GM23338 (cell line): ENCODE measurements at places on chromosomes 16 and 17.
A peak's percentile ranks its signal among the peaks of the same experiment; 100 is the strongest.

DNA sequence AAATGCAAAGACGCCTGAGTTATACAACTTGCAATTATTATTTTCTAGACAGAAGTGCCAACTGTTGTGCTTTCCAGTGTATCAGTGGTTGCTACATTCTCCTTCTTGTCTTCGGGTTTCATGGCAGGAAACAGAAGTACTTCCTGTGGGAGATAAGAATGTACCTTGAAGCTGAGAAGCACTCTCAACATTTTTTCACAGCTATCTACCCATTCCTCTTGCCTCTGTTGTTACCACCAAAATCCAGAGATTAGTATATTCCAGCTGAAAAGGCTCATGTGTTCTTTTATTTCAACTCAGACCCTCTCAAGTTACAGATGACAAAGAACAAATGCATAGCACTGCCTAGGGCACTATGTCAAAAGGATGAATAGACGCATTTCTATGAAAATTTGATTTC lies 4.8 kb upstream of the ADAT1 start:
- H3K36me3 ChIP-seq: peaks cover 70% of the 10 kb centered on the region
- no peaks in the 10 kb centered on the region for H3K4me1 ChIP-seq
- no peak for DNase-seq
- H3K4me3 ChIP-seq: no peak overlapping the region
- no peaks in the 10 kb centered on the region for H3K27me3 ChIP-seq

DNA sequence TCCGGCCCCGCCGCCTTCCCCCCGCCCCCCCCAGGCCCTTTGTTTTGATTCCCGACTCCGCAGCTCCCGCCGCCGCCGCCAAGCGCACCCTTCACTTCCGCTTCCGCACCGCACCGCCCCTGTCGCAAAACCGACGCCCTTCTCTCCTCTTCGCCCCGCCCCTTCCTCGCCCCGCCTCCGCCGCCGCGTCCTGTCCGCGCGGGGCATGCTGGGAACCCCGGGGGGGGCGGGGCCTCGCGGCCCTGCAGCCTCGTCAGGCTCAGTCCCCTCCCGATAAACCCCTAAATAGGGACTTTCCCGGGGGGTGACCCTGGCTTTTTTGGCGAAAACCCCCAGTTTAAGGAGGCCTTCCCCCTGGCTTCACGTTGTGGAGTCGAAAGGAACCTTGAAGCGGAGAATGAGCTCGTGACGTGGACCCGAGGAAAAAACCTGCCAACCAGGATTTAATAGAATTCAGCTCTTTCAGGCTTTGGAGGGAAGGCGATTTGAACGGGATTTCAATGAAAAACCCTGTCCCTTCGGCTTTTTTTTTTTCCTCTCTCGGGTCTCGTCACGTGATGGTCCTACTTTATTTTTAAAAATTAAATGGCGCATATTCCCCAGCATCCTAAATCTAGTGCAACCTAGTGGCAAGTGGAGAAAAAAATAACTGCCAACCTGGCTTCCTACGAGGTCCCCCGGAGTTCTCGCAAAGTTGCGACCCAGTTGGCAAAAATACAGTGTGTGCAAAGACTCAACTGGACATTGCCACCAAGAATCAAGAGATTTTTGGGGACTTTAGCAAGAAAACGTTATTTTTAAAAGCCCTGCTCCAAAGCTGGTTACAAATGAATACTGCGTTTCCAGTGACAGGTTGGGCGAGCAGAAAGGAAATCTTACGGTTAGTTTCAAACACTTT lies at the start of gene MARF1:
TSS of gene MARF1 (minus strand) at position 107 of the 898 bp plus-strand sequence. CDS start 3,921 bp downstream, outside the sequence.
- peaks cover 10% of the 10 kb centered on the region for H3K36me3 ChIP-seq
- peak within 1 kb of the TSS; percentile 91 for H3K27ac ChIP-seq
- peaks cover 7% of the 10 kb centered on the region; the same call in 1 of the 2 replicates for H3K4me1 ChIP-seq
- DNase-seq: peak; percentile 99
- H3K27me3 ChIP-seq: no peaks in the 10 kb centered on the region

DNA sequence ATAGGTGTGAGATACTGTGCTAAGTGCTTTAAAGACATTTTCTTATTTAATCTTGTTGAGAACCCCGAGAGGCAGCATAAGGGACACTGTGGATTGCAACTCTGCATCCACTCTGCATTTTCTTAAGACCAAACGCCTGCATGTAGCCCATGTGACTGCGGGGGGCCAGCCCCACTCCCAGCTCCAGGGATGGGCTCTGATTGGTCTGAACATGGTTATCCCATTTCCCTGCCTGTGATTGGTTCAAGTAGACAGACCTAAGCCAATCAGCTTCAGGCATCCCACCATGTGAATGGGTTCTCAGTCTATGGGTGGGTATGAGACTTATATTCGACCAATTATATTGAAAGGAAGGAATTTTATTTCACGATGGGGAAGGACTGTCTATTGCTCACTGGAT lies 33.2 kb upstream of the USP7 start:
- peaks cover 4% of the 10 kb centered on the region for H3K4me1 ChIP-seq
- H3K27me3 ChIP-seq: no peaks in the 10 kb centered on the region
- no peak overlapping the region for H3K4me3 ChIP-seq
- H3K27ac ChIP-seq: no peak overlapping the region
- H3K36me3 ChIP-seq: no peaks in the 10 kb centered on the region
- DNase-seq: peak; percentile 54

- H3K4me1 ChIP-seq: no peaks in the 10 kb centered on the region
- DNase-seq: no peak
- H3K4me3 ChIP-seq: no peak overlapping the region
- H3K36me3 ChIP-seq: no peaks in the 10 kb centered on the region
- H3K27me3 ChIP-seq: no peaks in the 10 kb centered on the region
- no peak overlapping the region for H3K27ac ChIP-seq
Measured at GRCh38 chr17:45761957-45762565, 22.1 kb upstream of the CRHR1 start.

- no peak overlapping the region for H3K27ac ChIP-seq
- DNase-seq: peak; percentile 85
- H3K36me3 ChIP-seq: no peaks in the 10 kb centered on the region
- H3K4me3 ChIP-seq: peak overlapping the region; percentile 51; the same call in 1 of the 2 replicates
- peaks cover 46% of the 10 kb centered on the region for H3K4me1 ChIP-seq
Measured at GRCh38 chr17:39663688-39664580, 1.2 kb upstream of the TCAP start.

- no peak for DNase-seq
- no peak overlapping the region for H3K27ac ChIP-seq
- H3K27me3 ChIP-seq: no peaks in the 10 kb centered on the region
- H3K36me3 ChIP-seq: no peaks in the 10 kb centered on the region
- H3K4me1 ChIP-seq: peaks cover 3% of the 10 kb centered on the region
Measured at GRCh38 chr16:65312795-65313194, 190.9 kb upstream of the CDH11 start.

- peak overlapping the region; percentile 98 for H3K27ac ChIP-seq
- no peaks in the 10 kb centered on the region for H3K36me3 ChIP-seq
- no peak for DNase-seq
- H3K4me1 ChIP-seq: peaks cover 23% of the 10 kb centered on the region
Measured at GRCh38 chr17:75394332-75394918, 11.1 kb downstream of the GRB2 start.

DNA sequence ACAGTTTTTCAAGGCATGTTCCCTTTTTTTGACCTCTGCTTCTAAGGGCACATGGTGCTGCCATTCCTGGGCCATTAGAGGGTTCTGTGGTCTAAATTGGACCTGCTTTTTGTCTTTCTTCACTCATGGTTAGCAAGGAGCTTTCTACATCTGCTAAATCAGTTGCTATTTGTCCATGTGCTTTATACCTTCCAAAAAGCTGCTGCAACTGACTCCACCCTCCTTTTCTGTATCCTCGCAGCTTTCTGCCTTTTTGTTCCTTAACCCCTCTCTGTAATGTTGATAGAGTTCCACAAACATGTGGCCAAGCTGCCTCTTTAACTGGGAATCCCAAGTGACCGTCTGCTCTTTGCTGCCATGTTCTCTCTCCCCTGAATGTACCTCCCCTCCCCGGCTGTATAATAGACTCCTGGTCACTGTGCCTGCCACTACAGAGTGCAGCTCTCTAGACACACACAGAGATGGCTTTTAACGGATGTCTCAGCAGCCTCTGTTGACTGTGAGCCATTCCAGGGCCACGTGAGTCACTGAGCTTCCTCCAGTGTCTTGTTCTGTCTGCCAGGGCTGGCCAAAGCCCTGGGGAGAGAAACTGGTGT lies 57.4 kb upstream of the TEKT3 start:
- no peak for DNase-seq
- no peak overlapping the region for H3K4me3 ChIP-seq
- no peak overlapping the region for H3K27ac ChIP-seq
- H3K27me3 ChIP-seq: no peaks in the 10 kb centered on the region

DNA sequence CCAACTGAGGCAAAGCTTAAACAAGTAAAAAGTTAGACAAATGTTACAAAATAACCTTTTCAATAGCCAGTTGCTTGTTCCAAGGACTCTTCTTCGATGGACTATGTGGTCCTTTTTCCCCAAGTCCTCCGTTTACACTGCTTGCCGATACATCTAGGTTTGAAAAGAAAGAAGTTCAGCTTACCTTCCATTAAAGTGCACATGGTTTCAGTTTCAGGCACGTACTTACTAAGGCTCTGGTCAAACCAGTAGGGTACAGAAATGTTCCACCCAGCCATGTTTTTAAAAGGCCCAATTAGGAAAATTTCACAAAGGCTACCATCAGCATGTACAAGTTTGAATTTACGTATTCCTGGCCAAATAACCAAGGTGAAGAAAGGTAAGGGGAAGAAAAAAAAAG lies 2.1 kb downstream of the SRSF2 start:
- peak overlapping the region; percentile 97 for H3K4me3 ChIP-seq
- no peaks in the 10 kb centered on the region for H3K27me3 ChIP-seq
- peak overlapping the region; percentile 10 for H3K27ac ChIP-seq
- peaks cover 37% of the 10 kb centered on the region for H3K36me3 ChIP-seq

DNA sequence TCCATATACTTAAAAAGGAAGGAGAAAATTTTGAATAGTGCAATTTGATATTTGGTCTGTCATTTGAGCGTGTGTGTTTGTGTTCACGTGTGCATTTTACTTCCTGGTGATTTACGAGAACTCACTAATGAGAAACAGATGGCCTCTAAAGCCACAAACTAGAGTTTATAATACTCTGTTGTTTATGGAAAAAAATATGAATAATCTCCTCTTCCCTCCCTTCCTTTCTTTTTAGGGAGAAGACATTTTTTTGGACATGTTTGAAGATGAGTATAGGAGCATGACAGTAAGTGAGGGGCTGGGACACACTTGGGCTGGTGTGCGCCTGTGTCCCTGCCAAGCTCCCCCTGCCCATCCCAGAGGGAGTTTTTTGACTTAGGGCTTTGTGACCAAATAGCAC lies 102.7 kb downstream of the CLEC16A start:
- no peaks in the 10 kb centered on the region for H3K27me3 ChIP-seq
- no peak for DNase-seq
- H3K27ac ChIP-seq: no peak overlapping the region
- H3K36me3 ChIP-seq: 0 out of 2 replicates have a peak, but pooled peaks cover 3% of the 10 kb centered on the region
- H3K4me3 ChIP-seq: no peak overlapping the region

GRCh38 chr17:20989991-20990855 lies 52.6 kb downstream of the USP22 start:
- H3K4me1 ChIP-seq: peaks cover 6% of the 10 kb centered on the region; the same call in 1 of the 2 replicates
- no peak overlapping the region for H3K4me3 ChIP-seq
- H3K27ac ChIP-seq: no peak overlapping the region

DNA sequence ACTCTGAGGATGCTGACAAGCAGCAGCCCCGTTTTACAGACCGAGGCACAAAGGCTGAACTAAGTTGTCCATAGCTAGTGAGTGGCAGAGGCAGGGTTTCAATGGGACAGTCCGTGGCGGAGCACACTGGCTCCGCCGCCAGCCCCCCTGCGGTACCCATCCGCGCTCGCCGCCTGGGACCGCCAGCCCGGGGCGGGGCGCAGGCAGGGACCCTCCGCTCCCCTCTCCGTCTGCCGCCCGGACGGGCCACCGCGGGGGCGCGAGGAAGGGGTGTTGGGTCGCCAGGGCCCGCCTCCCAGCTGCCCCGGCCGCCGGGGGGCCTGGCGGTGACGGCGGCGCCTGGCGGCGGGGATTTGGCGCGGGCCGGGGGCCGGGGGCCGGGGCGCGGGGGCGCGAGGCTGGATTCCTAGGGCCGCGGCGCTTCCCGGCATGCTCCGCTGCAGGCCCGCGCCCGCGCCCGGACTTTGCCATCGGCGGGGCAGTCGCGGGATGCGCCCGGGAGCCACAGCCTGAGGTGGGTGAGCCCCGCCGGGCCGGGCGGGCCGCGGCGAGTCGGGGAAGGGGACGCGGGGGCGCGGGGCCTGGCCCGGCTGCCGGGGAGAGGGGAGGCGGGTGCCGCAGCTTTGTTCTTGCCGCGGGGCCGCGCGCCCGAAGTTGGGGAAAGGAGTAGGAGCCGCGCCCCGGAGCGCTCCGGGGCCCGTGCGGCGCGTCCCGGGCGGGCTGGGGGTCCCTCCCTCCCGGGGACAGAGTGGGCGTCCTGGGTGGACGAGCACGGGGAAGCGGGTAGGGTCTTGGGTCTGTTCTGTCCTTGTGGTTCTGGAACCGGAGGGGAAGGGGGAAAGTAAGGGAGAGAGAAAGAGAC lies at the start of gene TMEM98:
TSS of gene TMEM98 (plus strand) at position 430 of the 862 bp plus-strand sequence. CDS start 3,376 bp downstream, outside the sequence.
- H3K36me3 ChIP-seq: peaks cover 4% of the 10 kb centered on the region; the same call in 1 of the 2 replicates
- peaks cover 25% of the 10 kb centered on the region for H3K4me1 ChIP-seq
- H3K27me3 ChIP-seq: peaks cover 11% of the 10 kb centered on the region
- peak within 1 kb of the TSS; percentile 71 for H3K4me3 ChIP-seq

- no peak overlapping the region for H3K4me3 ChIP-seq
- H3K4me1 ChIP-seq: no peaks in the 10 kb centered on the region
- H3K27me3 ChIP-seq: no peaks in the 10 kb centered on the region
Measured at GRCh38 chr16:62638964-62639870, 603.0 kb upstream of the CDH8 start.

DNA sequence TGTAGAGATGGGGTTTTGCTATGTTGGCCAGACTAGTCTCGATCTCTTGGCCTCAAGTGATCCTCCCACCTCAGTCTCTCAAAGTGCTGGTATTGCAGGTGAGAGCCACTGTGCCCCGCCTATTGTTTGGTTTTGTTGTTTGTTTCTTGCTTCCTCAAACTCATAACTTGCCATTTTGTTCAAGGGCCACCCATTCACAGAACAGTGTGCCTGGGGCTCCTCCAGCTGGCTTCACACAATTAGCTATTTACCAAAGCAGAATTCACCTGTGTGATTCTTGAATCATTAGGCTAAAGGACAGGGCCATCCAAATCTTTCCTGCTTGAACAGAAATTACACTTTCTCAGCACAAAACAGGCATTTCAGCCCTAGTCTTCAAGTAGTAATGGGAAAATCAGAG lies 7.2 kb downstream of the ABHD15 start:
- no peak for DNase-seq
- no peak overlapping the region for H3K27ac ChIP-seq
- no peak overlapping the region for H3K4me3 ChIP-seq
- H3K36me3 ChIP-seq: no peaks in the 10 kb centered on the region

- H3K4me3 ChIP-seq: no peak overlapping the region
- H3K4me1 ChIP-seq: no peaks in the 10 kb centered on the region; the same call in 1 of the 2 replicates
- H3K27ac ChIP-seq: no peak overlapping the region
- DNase-seq: no peak
- no peaks in the 10 kb centered on the region for H3K27me3 ChIP-seq
Measured at GRCh38 chr16:75235721-75236193, 15.7 kb downstream of the BCAR1 start.

GRCh38 chr17:49515196-49515770 lies 20.2 kb downstream of the NGFR start:
- no peak overlapping the region for H3K4me3 ChIP-seq
- peak overlapping the region; percentile 50; the same call in 1 of the 2 replicates for H3K27ac ChIP-seq
- no peaks in the 10 kb centered on the region for H3K27me3 ChIP-seq
- DNase-seq: peak; percentile 83
- H3K36me3 ChIP-seq: no peaks in the 10 kb centered on the region

GRCh38 chr16:972316-973002 lies 1.7 kb upstream of the LMF1 start:
- H3K4me1 ChIP-seq: peaks cover 4% of the 10 kb centered on the region; the same call in 1 of the 2 replicates
- no peak overlapping the region for H3K4me3 ChIP-seq
- peaks cover 9% of the 10 kb centered on the region for H3K27me3 ChIP-seq
